A673 (cell line): ENCODE measurements at places on chromosomes 5 and 9. TPM values are rescaled to one million over a fixed set of nuclear protein-coding genes. Genes with fewer than 3 reads are reported as not detected.

DNA sequence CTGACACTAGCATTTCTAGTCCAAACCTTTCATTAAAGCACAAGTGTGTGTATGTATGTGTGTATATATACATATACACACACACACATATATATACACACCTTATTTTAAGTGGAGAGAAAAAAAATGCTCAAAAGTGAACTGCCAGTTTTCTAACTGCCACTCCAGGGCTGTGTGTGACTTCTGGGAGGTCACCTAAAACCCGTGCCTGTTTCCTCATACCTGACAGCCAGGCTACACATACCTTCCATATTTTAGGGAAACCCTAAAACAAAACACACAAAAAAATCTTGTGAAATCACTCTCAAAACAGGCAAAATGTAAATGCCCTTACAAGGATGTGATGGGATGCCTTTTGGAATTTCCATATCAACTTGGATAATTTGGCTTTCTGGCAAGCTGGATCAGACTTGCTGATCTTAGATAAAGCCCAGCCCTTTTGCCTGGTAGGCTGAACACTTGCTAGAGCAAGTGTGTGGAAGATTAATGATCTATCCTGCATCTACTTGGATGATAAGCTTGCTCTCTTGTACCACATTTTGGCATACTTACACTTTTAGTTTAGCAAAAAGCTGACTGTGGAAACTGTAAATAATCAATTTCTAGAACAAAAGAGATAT, 127.8 kb downstream of the GNAQ start:
- DNase-seq: no peak

The PCDHGB6 gene
- 4.5 and 4.6 TPM in 2 replicates for total RNA-seq

The LEAP2 gene
- total RNA-seq: 2.9 and 4.0 TPM in 2 replicates

The PCDHGA11 gene
- total RNA-seq: 34.9 and 35.5 TPM in 2 replicates

DNA sequence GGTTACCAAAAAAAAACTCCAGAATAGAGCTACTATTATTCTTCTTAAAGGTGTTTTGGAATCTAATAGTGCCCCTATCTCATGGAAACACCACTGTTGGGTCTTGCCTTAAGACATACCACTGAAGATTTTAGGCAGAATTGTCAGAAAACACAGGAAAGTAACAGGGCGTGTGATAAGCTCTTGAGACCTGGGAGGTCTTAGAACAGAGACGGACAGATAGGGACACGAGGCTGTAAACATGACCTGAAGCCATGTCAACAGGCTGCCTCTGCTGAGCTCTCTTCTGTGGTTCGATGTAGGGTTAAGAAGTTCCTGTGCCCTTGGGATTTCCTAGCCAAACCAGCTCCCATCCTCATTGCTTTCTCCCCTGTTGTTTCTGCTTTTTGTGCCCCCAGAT, 69.3 kb downstream of the CTSL start:
- no peak for DNase-seq

DNA sequence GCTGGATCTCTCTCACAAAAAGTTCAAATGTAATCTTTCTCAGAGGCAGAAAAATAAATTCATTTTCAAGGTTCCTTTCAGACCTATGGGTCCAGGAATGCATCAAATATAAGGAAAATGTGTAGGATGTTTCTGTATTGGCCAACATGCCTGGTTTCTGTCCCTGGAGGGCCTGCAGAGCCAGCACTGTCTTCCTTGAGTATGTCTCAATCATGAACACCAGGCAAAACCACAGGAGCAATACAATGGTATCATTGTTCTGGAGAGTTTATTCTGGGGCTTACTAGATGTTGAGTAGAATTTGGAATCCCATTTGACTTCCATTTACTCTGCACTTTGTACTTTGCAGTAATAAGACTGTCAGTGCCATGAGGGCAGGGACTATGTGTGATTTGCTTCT, 23.5 kb downstream of the INSYN2B start:
- DNase-seq: no peak

The CCDC171 gene
- total RNA-seq: 72.5 and 77.4 TPM in 2 replicates

DNA sequence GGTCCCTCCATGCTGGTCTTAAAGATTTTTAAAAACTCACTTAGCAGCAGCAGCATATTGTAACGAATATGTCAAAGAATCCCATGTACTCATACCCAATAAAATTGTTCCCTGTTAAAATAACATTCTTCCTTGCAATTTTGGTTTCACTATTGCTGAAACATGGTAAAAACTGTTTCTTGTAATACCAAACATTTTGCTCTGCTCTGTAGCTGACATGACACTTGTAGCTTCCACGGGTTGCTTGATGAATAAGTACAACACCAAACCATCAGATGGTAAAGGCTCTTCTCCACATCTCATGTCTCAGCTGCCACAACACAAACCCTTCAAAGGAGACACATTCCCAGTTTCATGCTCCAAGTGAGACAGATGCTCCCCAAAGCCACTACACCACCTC, 180.7 kb upstream of the PTGER4 start:
- DNase-seq: no peak
